ENCODE measurements at places on chromosomes 3 and 15.

- no peak for DNase-seq
Observed at GRCh38 chr3:44048196-44048924, 193.3 kb upstream of the TOPAZ1 start.

- no peak for DNase-seq
Observed at GRCh38 chr3:155208183-155208800, 85.2 kb downstream of the STRIT1 start.

- DNase-seq, result no peak
Observed at GRCh38 chr3:39919281-39919680, 109.9 kb downstream of the MYRIP start.

- no peak for DNase-seq
Observed at GRCh38 chr15:74122403-74123130, 7.8 kb upstream of the ISLR2 start.

DNA sequence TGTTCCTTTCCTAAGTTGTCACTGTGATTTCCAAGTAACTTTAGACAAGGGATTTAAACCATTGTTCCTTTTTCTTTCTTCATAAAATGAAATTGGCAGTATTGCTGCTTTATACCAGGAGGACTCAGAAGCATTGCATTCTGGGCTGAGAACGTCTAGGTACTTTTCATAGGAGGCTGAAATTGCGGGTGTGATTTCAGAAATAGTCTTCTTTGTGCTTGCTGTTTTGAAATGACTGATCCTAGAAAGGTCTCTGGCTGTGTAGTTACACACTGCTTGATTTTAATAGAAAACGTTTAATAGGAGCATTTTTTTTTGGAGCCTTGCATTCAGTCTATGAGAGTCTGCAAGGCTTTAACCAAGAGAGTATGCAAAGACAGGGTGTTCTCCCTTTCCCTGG, 56.3 kb downstream of the PPM1L start:
- no peak for DNase-seq

DNA sequence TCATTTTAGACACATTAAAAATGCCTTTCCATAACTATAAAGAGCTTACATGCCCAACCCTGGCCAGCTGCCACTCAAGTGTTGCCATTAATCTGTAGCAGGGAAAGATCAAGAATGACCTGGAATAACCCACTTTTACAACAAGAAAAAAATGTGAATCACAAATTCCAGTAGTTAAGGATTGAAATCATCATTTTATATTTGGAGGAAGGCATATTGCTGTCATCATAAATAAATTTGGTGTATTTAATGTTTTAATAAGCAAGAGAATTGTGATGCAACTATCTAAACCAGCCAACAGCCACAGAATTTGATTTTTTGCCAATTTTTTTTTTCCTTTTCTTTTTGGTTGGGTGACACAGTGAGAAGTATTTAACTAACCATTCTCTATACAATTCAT, 240.0 kb upstream of the SEMA6D start:
- no peak for DNase-seq

GRCh38 chr15:100017140-100017539, 283.9 kb upstream of the LYSMD4 start:
- DNase-seq, result no peak

GRCh38 chr3:81726735-81727134, 34.7 kb downstream of the GBE1 start:
- no peak for DNase-seq

DNA sequence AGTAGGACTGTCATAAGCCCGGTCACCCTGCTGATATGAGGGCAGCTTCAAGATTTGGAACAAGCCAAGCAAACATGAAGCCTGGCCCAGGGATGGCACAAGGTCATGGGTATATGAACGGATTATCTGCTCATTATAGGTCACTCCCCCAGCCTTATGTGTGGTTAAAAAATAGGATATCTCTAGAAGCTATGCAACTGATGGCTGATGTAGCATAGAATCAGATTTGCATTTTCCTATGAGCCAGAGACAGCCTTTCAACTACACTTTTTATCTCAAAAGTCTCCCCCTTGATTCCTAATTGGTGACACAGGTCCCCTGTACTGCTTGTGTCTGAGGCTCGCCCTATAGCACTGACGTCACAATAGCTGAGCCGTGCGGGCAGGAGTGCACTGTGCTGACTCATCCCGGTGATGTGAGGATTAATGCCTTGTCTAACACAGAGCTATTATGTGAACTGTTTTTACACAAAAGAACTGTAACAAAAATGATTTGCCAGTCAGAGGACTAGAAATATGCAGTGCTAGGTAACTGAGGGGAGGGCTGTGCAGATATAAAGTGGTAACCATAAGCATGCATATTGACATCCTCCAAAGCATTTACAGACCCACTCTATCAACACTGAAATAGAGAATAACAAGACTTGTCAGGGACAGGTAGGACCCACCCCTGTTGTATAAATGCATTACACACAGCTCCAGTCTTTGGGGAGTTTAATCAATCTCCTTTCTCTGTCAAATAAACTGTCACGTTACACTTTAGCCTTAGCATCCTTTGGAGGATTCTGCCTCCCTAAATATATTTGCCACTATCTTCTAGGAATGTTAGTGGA, 204.9 kb downstream of the TIGIT start:
- DNase-seq, result peak; percentile 87

GRCh38 chr15:43943511-43943910, 116.7 kb downstream of the WDR76 start:
- no peak for DNase-seq

GRCh38 chr3:36852071-36852470, 87.7 kb upstream of the DCLK3 start:
- no peak for DNase-seq

DNA sequence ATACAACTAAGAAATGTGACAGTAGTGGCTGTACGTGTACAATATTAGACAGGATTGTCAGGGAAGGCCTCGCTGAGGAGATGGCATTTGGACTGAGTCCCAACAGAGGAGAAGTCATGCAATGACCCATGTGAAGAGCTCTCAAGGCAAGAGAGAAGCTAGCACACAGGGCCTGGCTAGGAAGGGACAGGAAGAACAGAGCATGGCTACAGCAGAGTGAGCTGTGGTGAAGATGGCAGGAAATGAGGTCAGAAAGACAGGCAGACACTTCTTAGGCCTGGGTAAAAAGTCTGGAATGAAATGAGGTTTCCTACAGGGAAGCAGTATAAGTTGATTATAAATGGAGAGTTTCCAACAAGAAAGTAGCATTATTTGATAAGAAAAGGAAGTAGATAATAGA, 33.2 kb upstream of the LEKR1 start:
- no peak for DNase-seq

DNA sequence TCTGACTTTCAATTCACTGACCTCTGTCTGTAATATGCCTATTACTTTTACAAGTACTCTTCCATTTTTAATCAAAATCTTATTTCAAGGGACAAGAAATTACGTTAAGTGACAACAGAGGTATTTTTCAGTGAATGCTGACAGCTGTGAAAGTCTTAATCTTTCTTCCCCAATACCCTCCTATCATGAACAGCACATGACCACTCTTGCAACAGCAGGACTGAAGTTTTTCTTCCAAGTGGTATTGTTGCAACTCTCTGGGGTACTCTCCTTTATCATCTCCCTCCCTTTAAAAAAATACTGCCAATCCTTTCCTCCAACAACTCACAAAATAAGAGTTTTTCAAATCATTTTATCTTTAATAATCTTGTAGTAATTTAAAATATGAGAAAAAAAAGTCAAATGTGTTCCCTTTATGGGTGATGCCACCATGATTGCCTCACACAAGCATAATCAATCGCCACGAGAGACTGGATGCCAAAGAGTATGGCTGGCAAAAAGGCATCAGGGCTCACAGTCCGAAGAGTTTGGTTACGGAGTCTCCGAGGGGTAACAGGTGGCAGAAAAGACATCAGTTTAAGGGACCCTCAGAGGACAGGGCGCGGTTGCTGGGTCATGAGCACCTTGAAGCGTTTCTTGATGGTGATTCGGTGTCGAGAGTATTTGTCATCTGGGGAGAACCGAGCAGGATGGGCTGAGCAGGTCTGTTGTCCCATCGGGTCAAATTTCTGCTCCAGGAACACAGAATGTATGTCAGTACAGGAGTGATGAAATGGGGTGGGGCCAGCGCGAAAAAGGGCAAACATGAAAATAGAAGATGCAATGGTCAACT, 1.3 kb downstream of the NOP10 start:
- DNase-seq, result no peak

DNA sequence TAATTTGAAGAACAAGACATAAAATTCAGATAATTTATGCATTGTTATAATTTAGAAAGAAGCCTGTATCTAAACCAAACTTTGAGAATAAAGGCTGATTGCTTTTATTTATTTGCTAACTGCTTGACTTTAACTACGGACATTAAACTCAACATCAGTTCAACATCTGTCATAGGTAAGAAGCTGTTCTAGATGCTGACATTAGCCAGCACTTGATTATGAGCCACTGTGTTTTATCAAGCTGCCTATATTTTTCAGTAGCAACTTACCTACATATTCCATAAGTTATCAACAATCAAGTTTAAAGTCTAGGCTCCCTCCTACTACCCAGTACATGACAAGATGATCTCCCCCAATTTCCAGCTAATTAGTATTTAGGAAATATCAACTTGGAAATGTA, 42.1 kb downstream of the USF3 start:
- no peak for DNase-seq

- no peak for DNase-seq
Observed at GRCh38 chr3:121443456-121443855, 102.3 kb downstream of the POLQ start.

GRCh38 chr15:38093931-38094330, 158.7 kb upstream of the SPRED1 start:
- DNase-seq, result no peak

- DNase-seq, result no peak
Observed at GRCh38 chr15:69504352-69505040, 51.9 kb downstream of the RPLP1 start.

DNA sequence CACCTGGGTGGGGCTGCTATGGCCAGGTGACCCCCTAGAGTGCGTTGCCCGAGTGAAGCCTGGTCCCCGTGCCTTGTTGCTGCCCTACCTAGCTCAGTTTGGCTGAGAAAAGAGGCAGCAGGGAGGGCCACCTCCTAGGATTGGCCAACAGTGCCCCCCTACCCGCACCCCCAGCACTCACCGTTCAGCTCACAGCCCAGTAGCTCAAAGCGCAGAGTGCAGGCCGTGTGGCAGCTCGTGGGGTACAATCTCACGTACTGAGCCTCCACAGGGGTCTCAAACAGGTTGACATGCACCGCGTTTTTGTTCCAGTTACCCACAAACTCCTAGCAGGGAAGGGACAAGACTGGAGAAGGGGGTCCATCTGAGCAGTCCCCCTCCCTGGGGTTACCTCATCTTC, 7.6 kb downstream of the MFGE8 start:
- DNase-seq, result no peak

DNA sequence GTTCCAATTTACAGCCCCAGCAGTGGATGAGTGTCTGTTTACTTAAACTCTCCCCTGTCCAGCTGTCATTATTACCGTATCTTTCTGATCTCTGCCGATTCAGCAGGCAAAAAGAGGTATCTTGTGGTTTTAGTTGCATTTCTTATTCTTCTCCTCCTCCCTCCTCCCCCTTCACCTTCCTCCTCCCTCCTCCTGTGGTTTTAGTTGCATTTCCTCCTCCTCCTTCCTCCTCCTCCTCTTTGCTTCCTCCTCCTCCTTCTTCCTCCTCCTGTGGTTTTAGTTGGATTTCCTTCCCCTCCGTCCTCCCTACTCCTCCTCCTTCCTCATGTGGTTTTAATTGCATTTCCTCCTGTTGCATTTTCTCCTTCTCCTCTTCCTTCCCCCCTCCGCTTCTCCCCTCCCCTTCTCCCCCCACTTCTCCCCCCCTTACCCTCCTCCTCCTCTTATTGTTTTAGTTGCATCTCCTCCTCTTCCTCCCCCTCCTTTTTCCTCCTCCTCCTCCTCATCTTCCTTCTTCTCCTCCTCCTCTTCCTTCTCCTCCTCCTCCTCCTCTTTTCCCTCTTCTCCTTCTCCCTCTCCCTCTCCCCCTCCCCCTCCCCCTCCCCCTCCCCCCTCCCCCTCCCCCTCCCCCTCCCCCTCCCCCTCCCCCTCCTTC, 25.3 kb upstream of the VPS33B start:
- no peak for DNase-seq

GRCh38 chr3:106206146-106206545, 337.3 kb upstream of the CBLB start:
- no peak for DNase-seq

GRCh38 chr15:39260791-39261190, 320.1 kb upstream of the THBS1 start:
- no peak for DNase-seq

- peak; percentile 46 for DNase-seq
Observed at GRCh38 chr3:42961633-42962032, 17.5 kb upstream of the GASK1A start.

DNA sequence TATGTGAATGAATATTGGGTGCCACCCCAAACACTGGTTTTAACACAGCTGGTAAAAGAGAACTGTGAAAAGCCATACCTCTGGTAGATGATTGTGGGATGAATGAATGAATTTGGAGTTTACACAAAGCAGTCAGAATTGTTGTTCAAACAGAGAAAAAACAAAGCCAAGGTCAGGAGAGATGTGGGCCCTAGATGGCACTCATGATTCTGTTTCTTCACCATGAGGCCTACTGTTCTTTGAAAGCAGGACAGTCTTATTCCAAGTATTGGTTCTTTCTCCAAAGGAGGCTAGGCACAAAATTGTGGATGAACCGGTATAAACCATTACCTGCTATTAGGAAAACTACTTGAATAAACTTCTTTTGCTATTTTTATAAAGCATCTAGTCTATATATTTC, 97.6 kb downstream of the SAMMSON start:
- no peak for DNase-seq

- DNase-seq, result no peak
Observed at GRCh38 chr15:51718219-51718618, 19.2 kb downstream of the LYSMD2 start.

GRCh38 chr3:27712136-27713077, 9.7 kb downstream of the EOMES start:
- peak; percentile 61 for DNase-seq

GRCh38 chr3:184586851-184587250, 25.3 kb downstream of the EPHB3 start:
- DNase-seq, result no peak

- no peak for DNase-seq
Observed at GRCh38 chr3:138781012-138781470, 53.7 kb downstream of the PIK3CB start.

GRCh38 chr3:65335587-65335986, 647.8 kb upstream of the ADAMTS9 start:
- DNase-seq, result no peak

- DNase-seq, result no peak
Observed at GRCh38 chr15:27268923-27269322, 297.9 kb downstream of the GABRG3 start.

GRCh38 chr3:81764002-81764401, 2.6 kb upstream of the GBE1 start:
- no peak for DNase-seq

DNA sequence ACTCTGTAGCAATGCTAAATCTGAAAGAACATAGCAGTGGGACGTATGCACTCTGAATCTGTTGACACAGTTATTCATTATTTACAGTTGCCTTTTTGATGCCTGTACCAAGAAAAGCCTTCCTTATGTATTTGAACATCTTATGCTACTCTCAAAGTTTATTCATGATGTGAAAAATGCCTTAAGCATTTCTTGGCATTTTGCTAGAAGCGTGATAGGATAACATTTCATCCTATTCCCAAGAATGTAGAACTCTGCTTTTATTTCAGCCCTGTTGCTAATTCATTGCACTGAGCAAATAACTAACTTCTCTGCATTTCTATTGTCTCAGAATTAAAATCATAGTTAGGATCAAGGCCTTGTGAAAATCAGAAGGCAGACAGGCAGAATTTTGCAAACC, 105.5 kb downstream of the STRIT1 start:
- DNase-seq, result no peak
